Caco-2 (cell line): ENCODE measurements at places on chromosomes 11 and 22. TPM values are rescaled to one million over a fixed set of nuclear protein-coding genes. Genes with fewer than 3 reads are reported as not detected.

DNA sequence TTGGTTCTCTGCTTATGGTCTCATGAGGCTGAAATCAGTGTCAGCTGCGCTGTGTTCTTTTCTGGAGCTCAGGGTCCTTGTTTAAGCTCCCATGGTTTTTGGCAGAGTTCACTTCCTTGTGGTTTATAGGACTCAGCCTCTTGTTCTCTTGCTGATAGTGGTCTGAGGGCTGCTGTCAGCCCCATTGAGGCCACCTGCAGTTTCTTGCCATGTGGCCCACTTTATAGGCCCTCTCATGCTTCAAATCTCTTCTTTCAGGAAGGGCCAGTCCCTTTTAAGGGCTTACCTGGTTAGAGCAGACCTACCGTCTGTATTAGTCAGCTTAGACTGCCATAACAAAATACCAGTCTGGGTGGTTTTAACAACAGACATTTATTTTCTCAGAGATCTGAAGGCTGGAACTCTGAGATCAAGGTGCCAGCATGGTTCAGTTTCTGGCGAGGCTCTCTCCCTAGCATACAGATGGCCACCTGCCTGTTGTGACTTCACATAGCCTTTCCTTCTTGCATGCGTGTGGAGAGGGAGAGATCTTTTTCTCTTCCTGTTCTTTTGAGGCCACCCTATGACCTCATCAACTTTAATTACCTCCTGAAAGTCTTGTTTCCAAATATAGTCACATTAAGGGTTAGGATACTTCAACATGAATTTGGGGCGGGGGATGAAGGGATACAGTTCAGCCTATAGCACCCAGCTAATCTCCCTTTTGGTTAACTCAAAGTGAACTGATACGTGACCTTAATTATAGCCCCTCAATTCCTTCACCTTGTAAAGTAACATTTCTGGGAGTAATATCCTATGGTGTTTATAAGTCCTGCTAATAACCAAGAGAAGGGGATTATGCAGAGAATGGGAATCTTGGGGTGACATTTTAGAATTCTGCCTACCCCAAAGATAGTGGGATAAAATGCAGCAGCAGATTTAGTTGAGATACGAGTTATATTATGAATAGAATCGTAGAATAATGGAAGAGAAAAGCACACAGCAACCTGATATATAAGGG, 131.8 kb downstream of the UVRAG start:
- H3K4me3 ChIP-seq, result no peak overlapping the region
- H3K36me3 ChIP-seq, result no peaks in the 10 kb centered on the region
- peaks cover 5% of the 10 kb centered on the region; the same call in 1 of the 2 replicates for H3K4me1 ChIP-seq

DNA sequence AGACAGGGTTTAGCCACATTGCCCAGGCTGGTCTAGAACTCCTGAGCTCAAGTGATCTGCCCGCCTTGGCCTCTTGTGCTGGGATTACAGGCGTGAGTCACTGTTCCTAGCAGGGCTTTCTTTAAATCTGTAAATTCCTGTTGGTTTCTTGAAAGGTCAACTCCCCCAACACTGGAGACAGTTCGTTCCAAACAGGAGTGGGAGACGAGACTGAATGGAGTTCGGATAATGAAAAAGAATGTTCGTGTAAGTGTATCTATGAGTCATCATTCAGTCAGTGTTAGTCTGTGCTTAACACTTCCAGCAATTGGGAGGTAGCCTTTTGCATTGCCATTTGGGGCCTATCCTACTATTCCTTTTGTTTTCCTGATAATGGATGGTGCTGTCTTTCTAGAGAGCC, 10.0 kb upstream of the BACE1-AS start:
- no peaks in the 10 kb centered on the region for H3K27me3 ChIP-seq
- H3K4me1 ChIP-seq, result peaks cover 17% of the 10 kb centered on the region
- H3K27ac ChIP-seq, result no peak overlapping the region
- H3K36me3 ChIP-seq, result peaks cover 4% of the 10 kb centered on the region; the same call in 1 of the 2 replicates
- no peak overlapping the region for H3K4me3 ChIP-seq

DNA sequence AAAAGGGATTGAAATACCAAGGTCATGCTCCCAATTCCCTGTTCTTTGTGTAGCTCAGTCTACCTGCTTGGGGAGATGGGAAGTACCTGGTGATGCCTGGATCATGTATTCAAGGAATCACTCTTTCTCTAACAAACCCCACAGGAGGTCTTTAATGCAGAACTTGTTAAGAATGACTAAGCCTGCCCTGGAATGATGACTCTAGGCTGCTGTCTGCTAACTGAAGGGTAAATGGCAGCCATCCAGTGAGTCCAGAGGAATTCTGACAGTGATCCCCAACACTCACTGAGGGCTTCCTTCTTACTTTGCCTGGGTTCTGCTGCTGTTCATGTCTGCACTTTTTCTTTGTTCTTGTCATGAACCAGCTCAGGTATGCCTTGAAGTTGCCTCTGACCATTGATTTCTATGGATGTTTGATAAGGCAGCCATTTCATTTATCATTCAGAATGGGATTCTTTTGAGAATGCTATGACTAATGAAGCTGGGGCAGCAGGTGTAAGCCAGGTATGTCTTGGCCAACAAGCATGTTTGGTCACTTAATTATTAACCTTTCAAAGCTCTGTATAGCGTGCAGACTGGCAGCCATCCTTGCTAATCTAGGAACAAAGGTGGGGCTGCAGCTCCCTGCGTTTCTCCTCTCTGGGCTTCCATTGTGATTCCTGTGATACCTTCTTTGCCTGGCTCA, 11.4 kb downstream of the PRSS23 start:
- H3K27me3 ChIP-seq, result no peaks in the 10 kb centered on the region
- DNase-seq, result peak; percentile 95
- H3K27ac ChIP-seq, result peak overlapping the region; percentile 92

- no peak for DNase-seq
- no peak overlapping the region for H3K4me3 ChIP-seq
- no peaks in the 10 kb centered on the region for H3K36me3 ChIP-seq
- no peaks in the 10 kb centered on the region for H3K4me1 ChIP-seq
- H3K27me3 ChIP-seq, result no peaks in the 10 kb centered on the region; the same call in 1 of the 2 replicates
- H3K27ac ChIP-seq, result no peak overlapping the region
Measured at GRCh38 chr11:33664166-33664565, 36.5 kb downstream of the C11orf91 start.

GRCh38 chr11:10975287-10975721, 117.5 kb upstream of the ZBED5 start:
- peak overlapping the region; percentile 67 for H3K27ac ChIP-seq
- H3K27me3 ChIP-seq, result no peaks in the 10 kb centered on the region
- DNase-seq, result peak; percentile 80
- H3K36me3 ChIP-seq, result no peaks in the 10 kb centered on the region
- no peak overlapping the region for H3K4me3 ChIP-seq
- peaks cover 48% of the 10 kb centered on the region for H3K4me1 ChIP-seq

GRCh38 chr11:60978546-60979380, 7.3 kb downstream of the CD6 start:
- H3K27ac ChIP-seq, result no peak overlapping the region
- no peaks in the 10 kb centered on the region; the same call in none of the 2 replicates for H3K27me3 ChIP-seq
- H3K36me3 ChIP-seq, result no peaks in the 10 kb centered on the region

DNA sequence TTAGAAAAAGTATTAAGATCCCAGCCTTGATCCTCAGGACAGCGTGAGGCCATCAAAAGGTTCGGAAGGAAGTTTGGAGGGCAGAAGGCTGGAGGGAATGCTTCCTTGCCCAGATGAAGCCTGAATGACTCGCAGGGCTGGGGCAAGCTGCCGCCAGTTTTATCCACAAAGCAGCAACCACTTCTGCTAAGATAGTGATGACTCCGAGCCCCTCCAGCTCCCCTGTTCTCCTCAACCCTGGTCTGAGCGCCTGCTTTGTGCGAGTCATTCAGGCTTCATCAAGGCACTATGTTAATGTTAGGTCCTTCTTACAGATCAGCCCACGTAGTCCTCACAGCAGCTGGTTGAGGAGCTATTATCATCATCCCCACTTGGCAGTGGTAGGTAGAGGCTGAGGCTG, 158.8 kb downstream of the COMMD9 start:
- H3K27ac ChIP-seq, result peak overlapping the region; percentile 53
- no peaks in the 10 kb centered on the region for H3K4me1 ChIP-seq
- no peak for DNase-seq
- H3K27me3 ChIP-seq, result no peaks in the 10 kb centered on the region

DNA sequence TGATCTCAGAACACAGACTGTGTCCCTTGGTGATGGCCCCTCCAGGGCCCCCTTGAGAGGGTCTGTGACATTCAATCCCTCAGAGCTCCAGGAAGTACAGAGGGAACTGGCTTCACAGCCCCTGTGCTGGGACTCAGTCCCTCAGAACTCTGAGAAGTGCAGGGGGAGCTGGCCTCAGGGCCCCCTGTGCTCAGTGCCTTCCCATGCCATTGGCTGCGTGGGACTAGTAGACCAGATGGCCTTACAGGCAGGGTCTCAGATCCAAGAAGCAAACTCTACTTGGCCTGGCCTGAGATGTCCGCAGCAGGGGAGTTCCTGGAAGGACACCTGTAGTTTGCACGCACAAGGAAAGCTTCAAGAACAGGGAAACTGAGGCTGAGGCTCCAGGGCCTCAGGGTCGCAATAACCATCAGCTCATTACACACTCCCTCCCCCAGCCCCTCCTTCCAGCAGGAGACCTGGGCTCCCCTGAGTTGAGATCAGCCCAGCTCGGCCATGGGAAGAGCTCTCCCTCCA, 138.4 kb downstream of the BRD1 start:
- H3K27ac ChIP-seq, result no peak overlapping the region
- no peak overlapping the region for H3K4me3 ChIP-seq
- DNase-seq, result no peak
- no peaks in the 10 kb centered on the region; the same call in 1 of the 2 replicates for H3K27me3 ChIP-seq
- H3K4me1 ChIP-seq, result no peaks in the 10 kb centered on the region
- H3K36me3 ChIP-seq, result no peaks in the 10 kb centered on the region

DNA sequence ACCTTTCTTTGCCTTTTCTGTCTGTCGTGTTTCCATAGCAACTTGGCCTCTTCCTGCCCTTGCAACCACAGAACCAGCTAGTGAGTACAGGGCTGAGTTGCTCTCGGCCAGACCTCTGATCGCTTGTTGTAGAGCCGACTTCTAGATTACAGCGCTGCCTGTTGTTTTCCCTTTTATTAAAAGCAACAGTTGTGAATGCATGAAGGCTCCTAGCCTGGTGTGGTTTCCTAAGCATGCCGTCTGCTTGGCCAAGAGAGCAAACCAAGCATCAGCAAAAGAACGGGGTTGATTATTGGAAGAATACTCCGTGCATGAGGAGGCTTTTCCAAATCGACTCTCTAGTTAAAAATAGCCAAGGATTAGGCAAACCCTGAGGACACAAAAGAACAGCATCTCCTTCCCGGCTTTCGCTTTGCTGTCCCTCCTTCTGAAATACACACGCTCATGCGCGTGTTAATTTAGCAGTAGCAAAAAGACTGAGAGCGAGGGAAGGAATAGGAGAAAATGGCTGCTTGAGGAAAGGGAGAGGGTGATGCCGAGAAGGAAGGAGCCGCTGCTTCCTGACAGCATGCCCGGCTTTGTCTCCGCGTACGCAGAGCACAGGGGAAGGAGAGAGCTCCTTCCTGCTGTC, 71.5 kb upstream of the TTC12 start:
- no peak for DNase-seq
- no peaks in the 10 kb centered on the region for H3K4me1 ChIP-seq

GRCh38 chr22:37138849-37139561, 10.7 kb downstream of the IL2RB start:
- H3K36me3 ChIP-seq, result no peaks in the 10 kb centered on the region
- no peak for DNase-seq
- H3K27ac ChIP-seq, result no peak overlapping the region
- no peak overlapping the region for H3K4me3 ChIP-seq
- no peaks in the 10 kb centered on the region for H3K27me3 ChIP-seq

DNA sequence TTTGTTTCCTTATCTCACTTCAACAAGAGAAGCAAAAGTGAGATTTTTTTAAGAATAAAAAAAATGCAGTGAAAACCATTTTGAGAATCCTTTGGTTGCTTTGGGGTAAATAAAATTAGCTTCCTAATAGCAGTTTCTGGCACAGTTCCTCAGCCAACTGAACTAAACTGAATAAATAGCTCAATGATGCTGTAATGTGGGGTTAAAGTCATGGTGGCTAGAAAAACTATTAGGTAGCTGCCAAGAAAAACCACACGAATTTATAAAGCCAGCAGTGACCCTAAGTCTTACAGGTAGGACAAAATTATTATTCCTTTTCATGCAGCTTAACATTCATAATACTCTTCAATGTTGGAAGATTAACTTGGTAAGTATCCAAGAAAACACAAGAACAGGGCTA, 142.4 kb downstream of the APIP start:
- no peaks in the 10 kb centered on the region for H3K36me3 ChIP-seq

GRCh38 chr11:128525411-128526243, 61.7 kb downstream of the ETS1 start:
- H3K4me1 ChIP-seq, result peaks cover 7% of the 10 kb centered on the region; the same call in 1 of the 2 replicates
- DNase-seq, result no peak
- H3K4me3 ChIP-seq, result no peak overlapping the region
- no peak overlapping the region for H3K27ac ChIP-seq

Gene PANX3
- not detected in 2 replicates for total RNA-seq

Gene BTG4
- total RNA-seq, result 0.61 and 1.2 TPM in 2 replicates

Gene PC
- 22.5 and 25.8 TPM in 2 replicates for total RNA-seq

Gene OMP
- total RNA-seq, result 0.70 and 2.5 TPM in 2 replicates

Gene PLCB3
- total RNA-seq, result 37.5 and 40.6 TPM in 2 replicates

Gene FGF4
- total RNA-seq, result not detected in 2 replicates

Gene SPECC1L
- 64.6 and 72.8 TPM in 2 replicates for total RNA-seq

Gene MYOD1
- not detected in 2 replicates for total RNA-seq

Gene KRTAP5-10
- total RNA-seq, result not detected in 2 replicates
